Smooth muscle cell of trachea (primary cell): ENCODE measurements at places on chromosomes 5 and 9. TPM values are rescaled to one million over a fixed set of nuclear protein-coding genes. Genes with fewer than 3 reads are reported as not detected.

CDC20B gene
- under 0.01 TPM in 1 of 2 replicates, not detected in the other for total RNA-seq

TAF1L gene
- total RNA-seq = under 0.01 TPM in 2 replicates

GRXCR2 gene
- not detected in 2 replicates for total RNA-seq

SPINK1 gene
- total RNA-seq = not detected in 2 replicates
